Prostate gland (tissue), 2 donors: ENCODE measurements at places on chromosomes 1 and 21.

GRCh38 chr21:17461582-17461981 lies 51.3 kb upstream of the CXADR start:
- DNase-seq: no peak

GRCh38 chr1:30998887-30999286 lies 66.6 kb downstream of the PUM1 start:
- DNase-seq: no peak

DNA sequence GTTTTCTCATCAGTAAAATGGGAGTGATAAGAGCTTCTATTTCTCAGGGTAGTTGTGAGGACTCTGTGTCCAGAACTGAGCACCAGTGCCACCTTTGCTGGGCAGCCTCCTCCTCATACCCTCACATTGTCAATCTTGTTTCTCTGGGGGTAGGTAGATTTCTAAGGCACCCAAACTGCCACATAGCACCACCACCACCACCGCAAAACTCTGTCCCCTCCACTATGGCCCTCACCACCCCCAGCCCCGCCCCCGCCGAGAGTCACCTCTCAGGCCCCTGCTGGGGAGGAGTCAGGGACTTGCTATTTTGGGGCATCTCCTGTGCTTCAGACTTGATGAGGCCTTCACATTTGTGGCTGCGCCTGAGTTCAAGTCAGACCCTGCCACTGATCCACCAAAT lies 549.2 kb downstream of the PTPRU start:
- no peak for DNase-seq

- no peak for DNase-seq
These were observed 20.4 kb upstream of the ITLN2 start for GRCh38 chr1:160975026-160975425.

- no peak for DNase-seq
These were observed 54.0 kb downstream of the CLIC6 start for GRCh38 chr21:34722684-34723300.

- no peak for DNase-seq
These were observed 6.2 kb downstream of the E2F2 start for GRCh38 chr1:23524716-23525401.

- no peak for DNase-seq
These were observed 208.8 kb downstream of the PLPP3 start for GRCh38 chr1:56370513-56370912.

GRCh38 chr1:70840260-70840953 lies 207.2 kb downstream of the PTGER3 start:
- no peak for DNase-seq

GRCh38 chr1:244104309-244105060 lies 53.4 kb downstream of the ZBTB18 start:
- no peak for DNase-seq

- no peak for DNase-seq
These were observed 625.8 kb upstream of the ADGRL2 start for GRCh38 chr1:81174811-81175476.

- DNase-seq: no peak
These were observed 96.8 kb upstream of the C1orf21 start for GRCh38 chr1:184289825-184290550.

GRCh38 chr1:90650401-90650800 lies 66.7 kb downstream of the BARHL2 start:
- no peak for DNase-seq

DNA sequence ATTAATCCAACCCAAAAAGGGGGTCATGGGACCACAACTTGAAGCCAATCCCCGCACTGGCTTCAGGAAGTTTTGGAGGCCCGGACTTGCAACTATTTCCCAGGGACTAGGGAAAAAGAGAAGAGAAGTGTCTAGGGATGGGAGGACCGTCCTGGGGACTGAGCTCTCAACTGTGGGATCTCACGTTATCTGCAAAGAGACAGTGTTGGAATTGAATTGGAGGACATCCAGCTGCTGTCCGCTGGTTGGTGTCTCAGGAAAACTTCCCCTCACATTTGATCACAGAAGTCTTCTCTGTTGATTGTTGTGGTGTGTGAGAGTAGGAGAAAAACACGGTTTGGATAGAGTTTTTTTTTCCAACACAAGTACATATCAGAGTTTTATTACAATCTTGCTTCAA lies 46.2 kb upstream of the CITED4 start:
- no peak for DNase-seq

DNA sequence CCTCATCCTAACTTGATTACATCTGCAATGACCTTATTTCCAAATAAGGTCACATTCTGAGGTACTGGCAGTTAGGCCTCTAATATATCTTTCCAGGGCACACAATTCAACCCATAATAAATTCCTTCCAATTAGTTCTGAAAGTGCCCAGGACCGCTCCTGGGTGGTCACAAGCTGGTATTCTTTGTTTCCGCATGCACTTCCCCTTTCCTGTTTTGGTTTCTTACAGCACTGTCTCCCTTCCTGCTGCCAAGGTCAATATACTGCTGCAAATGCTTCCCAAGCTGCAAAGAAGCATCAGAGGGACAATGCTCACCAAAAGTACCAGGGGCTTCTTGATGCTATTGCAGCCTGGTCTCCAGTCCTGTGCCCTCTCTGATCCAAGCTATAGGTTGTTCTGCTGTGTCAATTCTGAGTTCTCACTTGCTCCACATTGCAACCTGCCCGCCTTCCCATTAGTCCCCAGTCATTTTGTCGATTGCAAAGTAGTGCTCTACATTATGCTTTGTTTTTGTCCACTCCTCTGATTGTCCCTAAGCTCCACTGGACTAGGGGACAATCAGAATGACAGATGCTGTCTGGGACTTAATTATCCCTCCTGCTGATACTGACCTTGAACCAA lies 13.9 kb upstream of the XPR1 start:
- no peak for DNase-seq

DNA sequence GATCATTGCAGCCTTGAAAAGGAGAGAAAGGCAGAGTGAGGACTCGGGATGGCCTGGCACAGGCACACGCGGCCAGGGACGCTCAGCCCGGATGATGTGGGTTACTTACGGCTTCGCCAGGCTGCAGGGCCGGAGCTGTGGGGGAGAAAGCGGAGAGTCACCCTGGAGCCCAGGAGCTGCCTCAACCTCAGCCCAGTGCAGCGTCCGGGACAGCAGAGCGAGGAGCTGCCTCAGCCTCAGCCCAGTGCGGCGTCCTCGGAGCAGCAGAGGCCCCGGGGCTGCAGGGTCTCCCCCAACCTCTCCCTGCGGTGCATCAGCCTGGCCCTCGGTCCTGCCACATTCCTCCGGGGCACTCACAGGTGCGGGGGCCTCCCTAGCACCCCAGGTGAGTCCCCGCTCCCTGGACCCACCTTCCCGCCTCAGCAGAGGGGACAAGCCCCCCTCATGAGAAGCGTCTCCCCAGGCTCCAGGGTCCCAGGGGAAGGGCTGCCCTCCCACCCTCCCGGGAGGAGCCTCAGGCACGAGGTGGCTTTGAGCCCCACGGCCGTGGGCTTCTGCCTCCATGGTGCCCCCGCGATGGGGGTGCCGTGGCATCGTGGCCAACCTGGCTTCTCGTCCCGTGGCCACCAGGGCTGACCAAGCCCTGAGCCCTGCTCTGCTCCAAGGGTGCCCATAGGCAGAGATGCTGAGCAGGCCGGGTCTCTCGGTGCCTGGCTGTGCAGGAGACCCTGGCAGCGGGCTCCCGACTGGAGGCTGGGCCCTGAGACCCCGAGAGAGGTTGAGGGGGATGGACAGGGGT lies 10.5 kb upstream of the RNF223 start:
- no peak for DNase-seq

DNA sequence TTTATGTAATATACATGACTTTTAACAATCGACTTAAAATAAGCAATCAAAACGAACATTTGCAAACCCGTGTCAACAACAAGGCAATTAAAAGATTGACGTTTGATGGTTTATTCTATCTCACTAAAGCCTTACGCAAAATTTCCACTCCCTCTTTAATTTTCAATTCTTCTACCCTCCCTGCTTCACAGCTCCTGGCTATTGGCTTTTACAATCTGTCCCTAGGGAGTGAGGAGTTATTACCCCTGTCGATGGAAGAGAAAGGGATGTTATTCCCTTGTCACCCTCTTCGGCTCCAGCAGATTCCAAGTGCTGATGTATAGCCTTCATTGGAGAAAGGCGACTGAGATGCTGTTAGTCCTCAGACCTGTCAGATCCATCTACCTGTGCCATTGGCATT lies 161.3 kb downstream of the ZNF281 start:
- DNase-seq: no peak

DNA sequence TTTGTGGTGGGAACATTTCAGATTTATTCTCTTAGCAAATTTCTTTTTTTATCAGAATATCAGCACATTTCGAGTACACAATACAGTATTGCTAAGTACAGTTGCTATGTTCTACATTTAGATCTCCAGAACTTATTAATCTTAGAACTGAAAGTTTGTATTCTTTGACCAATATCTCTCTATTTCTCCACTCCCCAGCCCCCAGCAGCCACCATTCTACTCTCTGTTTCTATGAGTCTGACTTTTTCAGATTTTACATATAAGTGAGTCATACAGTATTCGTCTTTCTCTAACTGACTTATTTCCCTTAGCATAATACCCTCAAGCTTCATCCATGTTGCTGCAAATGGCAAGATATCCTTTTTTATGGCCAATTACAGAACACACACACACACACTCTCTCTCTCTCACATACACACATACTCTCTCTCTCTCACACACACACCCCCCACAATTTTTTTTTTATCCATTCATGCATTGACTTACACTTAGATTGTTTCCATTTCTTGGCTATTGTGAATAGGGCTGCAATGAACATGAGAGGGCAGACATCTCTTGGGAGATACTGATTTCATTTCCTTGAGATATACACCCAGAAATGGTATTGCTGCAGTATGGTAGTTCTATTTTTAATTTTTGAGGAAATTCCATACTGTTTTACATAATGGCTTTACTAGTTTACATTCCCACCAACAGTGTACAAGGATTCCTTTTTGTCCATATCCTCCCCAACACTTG lies 15.7 kb downstream of the RPTN start:
- DNase-seq: no peak

DNA sequence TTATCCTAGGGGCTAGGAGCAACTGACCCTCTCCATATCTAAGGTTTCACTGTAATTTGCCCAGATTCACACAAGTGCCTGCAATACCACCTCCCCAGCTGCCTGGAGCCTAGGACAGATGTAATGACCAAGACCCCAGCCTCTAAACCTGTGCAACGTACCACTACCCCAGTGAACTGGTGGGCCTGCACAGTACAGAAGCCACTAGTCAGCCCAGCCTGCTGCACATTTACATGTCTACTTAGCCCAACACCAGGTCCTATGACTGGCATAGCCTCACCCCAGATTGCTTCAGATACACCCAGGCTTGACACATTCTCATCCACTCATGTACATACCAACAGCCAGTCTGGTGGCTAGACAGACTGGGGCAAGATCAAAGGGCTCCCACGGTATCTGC lies 1336.6 kb downstream of the BRINP3 start:
- DNase-seq: no peak

DNA sequence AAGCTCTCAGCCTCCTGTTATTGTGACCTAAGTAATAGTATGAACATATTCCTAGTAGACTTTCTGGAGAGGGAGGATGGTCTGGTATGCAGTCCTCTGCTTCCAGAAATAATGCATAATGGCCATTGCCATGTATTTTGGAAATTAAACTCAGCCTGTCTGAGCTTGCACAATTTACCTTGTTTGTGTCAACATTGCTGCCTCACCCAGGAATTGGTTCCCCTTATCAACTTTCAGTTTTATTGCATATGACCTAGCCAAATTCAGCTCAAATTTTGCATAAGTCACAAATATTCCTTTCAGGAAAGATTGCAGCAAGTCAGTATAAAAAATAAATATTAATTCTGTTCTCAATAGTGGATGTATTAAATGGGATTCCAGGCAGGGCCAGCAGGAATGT lies 101.9 kb upstream of the SLC5A9 start:
- no peak for DNase-seq

DNA sequence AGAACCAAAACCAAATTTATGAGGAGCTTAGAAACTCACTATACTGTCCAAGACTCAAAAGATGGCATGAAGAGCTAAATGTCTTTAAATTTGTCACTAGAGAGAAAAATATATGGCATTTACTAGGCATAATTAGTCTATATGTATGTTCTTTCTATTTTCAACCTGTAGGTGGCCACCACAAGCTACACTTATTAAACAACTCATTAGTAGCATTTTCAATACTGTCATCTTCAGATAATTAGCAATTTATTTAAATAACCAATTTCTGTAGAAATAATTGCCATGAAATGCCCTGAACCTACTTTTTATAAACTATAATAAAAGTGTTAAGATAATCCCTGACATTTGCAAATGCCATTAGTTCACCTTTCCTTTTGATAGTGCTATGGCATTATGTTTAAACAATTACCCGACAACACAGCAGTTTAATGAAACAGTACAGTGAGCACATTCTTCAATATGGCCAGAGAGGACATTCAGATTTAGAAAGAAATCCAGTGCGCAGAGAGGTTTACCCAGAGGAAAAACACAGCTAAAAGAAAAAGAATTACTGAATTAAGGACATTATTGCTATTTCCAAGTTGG lies 522.5 kb downstream of the PTBP2 start:
- no peak for DNase-seq

DNA sequence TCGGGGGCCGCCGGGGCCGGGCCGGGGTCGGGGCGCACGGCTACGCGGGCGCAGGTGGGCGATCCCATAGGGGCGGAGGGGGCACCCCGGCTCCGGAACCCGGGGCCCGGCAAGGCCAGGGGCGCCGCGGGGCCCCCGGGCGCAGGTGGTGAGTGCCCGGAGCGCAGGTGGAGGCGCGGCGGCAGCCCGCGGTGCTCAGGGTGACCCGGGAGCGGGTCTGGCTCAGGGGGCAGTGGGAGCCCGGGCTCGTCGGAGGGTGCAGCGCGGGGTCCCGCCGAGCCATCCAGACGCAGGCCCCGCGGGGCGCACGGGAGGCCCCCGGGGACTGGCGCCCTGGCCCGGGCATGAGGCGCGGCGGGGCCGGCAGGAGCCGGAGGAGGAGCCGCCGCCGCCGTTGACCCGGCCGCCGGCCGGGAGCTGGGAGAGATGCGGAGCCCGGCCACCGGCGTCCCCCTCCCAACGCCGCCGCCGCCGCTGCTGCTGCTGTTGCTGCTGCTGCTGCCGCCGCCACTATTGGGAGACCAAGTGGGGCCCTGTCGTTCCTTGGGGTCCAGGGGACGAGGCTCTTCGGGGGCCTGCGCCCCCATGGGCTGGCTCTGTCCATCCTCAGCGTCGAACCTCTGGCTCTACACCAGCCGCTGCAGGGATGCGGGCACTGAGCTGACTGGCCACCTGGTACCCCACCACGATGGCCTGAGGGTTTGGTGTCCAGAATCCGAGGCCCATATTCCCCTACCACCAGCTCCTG lies 489 bp downstream of the CELSR2 start:
- no peak for DNase-seq
